ENCODE measurements at places on chromosomes 12 and 14.

- DNase-seq = no peak
Observed at GRCh38 chr12:116432314-116432750, 126.8 kb upstream of the MAP1LC3B2 start.

- no peak for DNase-seq
Observed at GRCh38 chr12:125907351-125907750, 842.1 kb downstream of the AACS start.

GRCh38 chr14:58368956-58369355 lies 26.8 kb upstream of the TOMM20L start:
- no peak for DNase-seq

GRCh38 chr12:123058481-123058880 lies 78.0 kb downstream of the ARL6IP4 start:
- no peak for DNase-seq

- DNase-seq = no peak
Observed at GRCh38 chr12:14961466-14962152, at the start of gene ARHGDIB. Gene ARHGDIB (minus strand): TSS chr12:14961601. CDS start chr12:14950712, 10,889 bp downstream.

- no peak for DNase-seq
Observed at GRCh38 chr12:9851050-9851449, 18.1 kb downstream of the CLEC2B start.

- no peak for DNase-seq
Observed at GRCh38 chr14:92609955-92610354, 96.4 kb downstream of the RIN3 start.

GRCh38 chr14:52430474-52430873 lies 116.4 kb downstream of the PTGER2 start:
- DNase-seq = no peak

- DNase-seq = no peak
Observed at GRCh38 chr14:103085106-103086091, 1.4 kb downstream of the LBHD2 start.

- peak; percentile 6 for DNase-seq
Observed at GRCh38 chr12:118404876-118405521, 28.6 kb downstream of the SUDS3 start.

- DNase-seq = no peak
Observed at GRCh38 chr12:43840338-43840737, 4.5 kb downstream of the TMEM117 start.

DNA sequence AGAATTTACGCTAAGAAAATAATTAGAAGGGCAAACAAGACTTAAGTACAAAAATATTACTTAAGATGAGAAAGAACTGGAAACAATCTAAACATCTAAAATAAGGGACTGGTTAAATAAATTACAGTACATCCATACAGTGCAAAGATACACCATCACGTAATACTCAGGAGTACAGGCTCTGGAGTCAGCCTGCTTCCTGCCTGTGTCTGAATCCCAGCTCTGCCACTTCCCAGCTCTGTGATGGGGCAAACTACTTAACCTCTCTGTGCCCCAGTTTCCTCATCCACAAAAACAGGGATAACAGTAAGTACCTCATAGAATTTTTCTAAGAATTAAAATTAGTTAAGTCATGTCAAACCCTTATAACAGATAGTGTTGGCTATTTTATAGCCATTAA lies 36.0 kb downstream of the PPTC7 start:
- no peak for DNase-seq

DNA sequence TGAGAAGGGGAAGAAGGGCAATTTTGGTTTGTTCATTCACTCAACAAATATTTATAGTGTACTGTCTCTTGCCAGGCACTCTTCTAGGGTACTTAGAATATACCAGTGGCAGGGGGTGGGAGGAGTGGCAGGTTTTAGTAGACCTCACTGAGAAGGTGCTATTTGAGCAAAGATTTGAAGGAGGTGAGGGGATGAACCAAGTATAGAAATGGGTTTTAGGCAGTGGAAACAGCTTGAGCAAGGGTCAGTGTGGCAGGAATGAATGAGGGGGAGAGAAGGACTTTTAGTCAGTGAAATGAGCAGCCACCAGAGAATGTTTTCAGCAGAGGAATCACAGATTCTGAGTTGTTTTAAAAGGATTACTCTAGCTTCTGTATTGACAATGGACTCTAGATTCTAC lies 2.3 kb downstream of the PRIM1 start:
- DNase-seq = no peak

DNA sequence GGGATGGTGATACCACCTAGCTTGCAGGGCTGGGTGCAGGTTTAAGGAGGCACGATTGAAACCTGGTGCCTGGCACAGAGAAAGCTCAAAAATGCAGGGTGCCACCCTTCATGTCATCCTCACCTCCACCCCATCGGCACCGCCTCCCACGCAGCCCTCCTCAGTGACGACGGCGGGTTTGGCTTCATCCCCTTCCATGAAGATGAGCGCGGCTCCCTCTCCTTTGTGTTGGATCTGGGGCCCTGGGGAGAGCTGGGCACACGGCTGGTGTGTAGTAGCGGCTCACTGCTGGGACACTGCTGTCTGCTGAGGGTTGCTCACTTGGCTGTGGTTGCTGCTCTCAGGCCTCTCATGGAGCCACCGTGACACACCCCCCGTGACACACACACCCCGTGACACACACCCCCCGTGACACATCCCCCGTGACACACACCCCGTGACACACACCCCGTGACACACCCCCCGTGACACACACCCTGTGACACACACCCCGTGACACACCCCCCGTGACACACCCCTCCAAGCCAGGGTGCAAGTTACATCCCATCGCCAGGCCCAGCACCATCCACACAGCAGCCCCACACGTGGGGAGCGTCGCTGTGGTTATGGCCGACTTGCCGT lies 42.9 kb upstream of the FZD10 start:
- DNase-seq = no peak

- no peak for DNase-seq
Observed at GRCh38 chr12:51533799-51534198, 57.2 kb upstream of the SCN8A start.

DNA sequence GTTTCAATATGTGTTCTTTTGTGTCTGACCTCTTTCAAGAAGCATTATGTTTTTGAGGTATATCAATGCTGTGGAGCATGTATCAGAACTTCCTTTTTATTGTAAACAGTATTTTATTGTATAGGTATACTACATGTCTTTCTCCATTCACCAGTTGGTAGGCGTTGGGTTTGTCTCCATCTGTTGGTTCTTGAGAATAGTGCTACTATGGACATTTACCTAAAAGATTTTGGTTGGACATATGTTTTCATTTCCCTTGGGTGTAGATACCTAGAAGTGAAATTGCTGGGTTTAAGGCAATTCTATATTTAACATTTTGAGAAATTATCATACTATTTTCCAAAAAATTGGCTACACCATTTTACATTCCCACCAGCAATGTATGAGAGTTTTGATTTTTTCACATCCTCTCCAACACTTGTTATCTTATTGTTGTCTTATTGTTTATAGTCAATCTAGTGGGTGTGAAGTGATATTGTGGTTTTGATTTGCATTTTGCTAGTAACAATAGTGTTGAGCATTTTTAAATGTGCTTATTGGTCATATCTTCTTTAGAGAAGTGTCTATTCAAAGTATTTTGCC lies 409.2 kb downstream of the IPO8 start:
- DNase-seq = no peak

DNA sequence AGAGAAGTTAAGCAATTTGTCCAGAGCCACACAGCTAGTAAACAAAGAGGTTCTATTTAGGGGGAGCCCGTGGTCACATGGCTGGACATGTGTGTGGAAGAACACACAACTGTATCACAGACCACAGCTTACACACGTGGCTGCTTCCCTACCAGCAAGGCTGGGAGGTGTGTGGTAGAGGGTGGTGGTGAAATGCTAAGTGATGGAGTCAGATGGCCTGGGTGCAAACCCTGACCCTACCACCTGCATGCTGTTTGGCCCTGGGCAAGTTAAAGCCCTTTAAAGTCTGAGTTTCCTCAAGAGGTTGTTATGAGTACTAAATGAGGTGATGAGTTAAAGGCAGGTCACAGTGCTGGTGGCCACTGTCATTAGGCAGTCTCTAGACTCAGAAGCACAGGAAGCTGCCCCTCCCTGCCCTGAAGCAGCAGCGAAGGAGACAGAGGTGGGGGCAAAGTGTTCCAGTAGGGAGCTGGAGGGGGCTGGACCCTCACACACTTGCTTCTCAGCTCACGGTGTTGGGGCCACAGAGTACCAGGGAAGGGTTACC lies 64.2 kb downstream of the ERH start:
- DNase-seq = no peak

- DNase-seq = peak; percentile 79
Observed at GRCh38 chr14:32560209-32560857, 231.2 kb downstream of the AKAP6 start.

- no peak for DNase-seq
Observed at GRCh38 chr12:53058674-53059433, 9.0 kb downstream of the TNS2 start.

DNA sequence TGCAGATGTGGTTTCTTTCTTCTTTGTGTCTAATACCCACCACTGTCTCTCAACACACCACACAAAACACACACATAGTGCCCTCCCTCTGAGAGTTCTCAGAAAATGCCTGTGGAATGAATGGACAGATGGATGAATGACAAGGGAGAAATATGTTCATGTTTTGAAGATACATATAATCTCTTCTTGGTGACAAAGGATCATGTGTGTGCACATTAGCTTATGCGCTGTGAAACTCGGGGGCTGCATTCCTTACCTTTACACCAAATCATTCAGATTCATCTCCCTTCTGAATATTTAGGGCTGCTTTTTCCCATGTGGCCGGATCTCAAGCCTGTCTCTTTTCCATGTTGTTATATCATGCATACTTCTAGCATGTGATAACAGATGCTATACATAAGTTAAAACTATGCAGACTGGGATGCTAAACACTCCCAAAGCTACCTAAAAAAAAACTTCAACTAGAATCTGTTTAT lies 111.4 kb downstream of the EPS8 start:
- no peak for DNase-seq

DNA sequence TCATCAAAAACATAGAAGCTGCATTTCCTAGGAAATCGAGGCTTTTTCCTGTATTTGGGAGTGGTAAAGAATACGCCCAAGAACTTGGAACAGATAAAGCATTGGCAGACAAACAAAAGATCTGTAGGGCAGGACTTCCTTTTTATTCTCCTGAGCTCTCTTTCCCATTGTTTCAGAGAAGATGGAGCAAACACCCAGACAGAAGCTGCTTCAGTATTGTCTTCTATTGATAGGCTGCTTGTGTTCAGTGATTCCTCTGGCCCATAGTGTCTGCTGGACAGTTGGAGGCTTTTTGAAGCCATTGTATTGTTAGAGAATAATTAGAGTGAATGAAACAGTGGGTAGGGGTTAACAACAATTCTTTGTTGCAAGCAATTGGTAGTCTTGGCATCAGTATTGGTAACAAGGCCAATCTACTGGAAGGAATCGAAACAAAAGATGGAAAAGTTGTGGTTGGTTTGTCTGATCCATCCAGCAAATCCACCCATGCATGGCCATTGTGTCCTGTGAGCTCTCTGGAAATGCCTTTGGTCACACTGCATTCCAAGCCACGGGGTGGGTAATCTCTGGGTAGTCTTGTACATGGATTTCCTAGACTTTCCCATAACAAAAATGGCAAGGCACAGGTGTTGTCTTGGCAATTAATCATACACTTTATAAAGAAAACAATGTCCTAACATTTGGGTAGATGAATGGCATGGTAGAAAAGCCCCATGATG lies 424.8 kb downstream of the RAD51B start:
- DNase-seq = no peak

GRCh38 chr14:92512807-92513203 lies 776 bp upstream of the RIN3 start:
- no peak for DNase-seq

GRCh38 chr12:112577473-112578329 lies 159.0 kb downstream of the PTPN11 start:
- DNase-seq = no peak

Measured in amygdala (tissue), 56 donors.